SW 1271 (cell line): ENCODE measurements at places on chromosomes 11 and 22.

DNA sequence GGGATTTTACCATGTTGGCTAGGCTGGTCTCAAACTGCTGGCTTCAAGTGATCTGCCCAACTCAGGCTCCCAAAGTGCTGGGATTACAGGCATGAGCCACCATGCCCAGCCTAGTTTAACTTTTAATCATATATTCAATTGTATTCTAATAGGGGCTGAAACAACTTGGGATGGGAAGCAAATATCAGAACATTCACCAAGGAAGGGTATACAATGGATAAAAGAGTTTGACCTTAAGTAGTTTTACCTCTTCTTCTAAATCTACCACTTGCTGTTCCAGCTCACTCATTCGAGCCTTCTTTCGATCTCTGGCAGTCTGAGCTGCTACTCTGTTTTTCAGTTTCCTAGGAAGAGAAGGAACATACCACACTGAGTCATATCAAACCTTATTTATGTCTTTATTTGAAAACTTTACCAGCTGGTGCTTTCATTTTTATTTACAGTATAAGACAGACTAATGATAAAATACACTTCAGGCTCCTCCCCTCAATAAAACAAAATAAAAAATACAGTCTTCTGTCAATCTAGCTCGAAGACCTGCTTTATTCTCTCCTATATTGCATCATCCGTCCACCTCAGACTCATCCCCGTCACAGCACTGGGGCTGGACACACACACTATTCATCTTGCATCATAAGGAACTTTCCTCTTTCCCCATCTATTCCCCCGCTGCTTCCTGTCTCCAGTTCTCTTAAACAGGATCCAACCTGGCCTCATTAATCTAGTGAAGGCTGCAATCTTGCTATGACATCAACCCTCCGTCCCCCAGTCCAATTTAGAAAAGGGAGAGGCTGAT, 1.4 kb downstream of the XBP1 start:
- DNase-seq: no peak

DNA sequence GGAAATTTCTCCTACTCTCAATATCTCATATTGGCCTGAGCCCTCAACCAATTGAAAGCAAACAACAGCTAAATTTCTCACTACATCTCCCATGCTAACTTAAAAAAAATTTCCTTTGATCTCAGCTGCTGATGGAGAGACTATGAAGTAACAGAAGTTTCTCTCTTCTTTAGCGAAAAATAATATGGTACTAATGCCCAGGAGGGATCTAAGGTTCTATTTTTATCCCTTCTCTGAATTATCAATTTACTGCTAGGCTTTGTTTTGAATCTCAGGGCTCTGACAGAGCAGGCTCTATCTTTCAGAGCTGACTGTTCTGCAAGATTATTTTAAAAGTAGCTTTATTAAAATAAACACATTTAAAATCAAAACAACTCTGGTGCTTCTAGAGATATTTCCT, 558.6 kb downstream of the KCNA4 start:
- no peak for DNase-seq

DNA sequence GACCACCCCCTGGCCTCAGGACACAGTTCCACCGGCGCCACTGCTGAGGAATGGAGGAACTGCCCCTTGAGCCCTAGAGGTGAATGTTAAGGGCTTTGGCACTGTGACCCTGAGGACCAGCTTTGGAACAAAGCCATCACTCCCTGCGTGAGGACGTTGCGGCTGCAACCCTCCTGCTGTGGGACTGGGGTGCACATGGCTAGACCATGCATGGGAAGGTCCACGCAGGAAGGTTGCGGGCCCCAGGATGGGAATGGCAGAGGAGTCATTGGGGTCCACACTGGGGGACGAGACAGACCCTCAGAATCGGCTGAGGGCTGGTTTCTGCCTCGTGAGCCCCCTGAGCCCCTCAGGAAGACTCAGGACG, 6.4 kb upstream of the ADORA2A start:
- no peak for DNase-seq

- DNase-seq: no peak
Measured at GRCh38 chr22:48974443-48975315, 853.0 kb downstream of the BRD1 start.

- DNase-seq: no peak
Measured at GRCh38 chr11:11538277-11538960, 83.4 kb downstream of the GALNT18 start.
